Progenitor cell of endocrine pancreas (in vitro differentiated cells): ENCODE measurements at places on chromosomes 4 and X. TPM values are rescaled to one million over a fixed set of nuclear protein-coding genes. Genes with fewer than 3 reads are reported as not detected.
A peak's percentile ranks its signal among the peaks of the same experiment; 100 is the strongest.

Gene CYP2U1
- total RNA-seq: 5.2 and 6.1 TPM in 2 replicates

Gene RBM47
- 64.3 and 64.8 TPM in 2 replicates for total RNA-seq

Gene ADAMTS3
- total RNA-seq: 0.89 and 1.2 TPM in 2 replicates

GRCh38 chrX:87727620-87728019, 210.0 kb downstream of the KLHL4 start:
- no peaks in the 10 kb centered on the region for H3K4me1 ChIP-seq
- H3K27ac ChIP-seq: no peak overlapping the region
- H3K36me3 ChIP-seq: no peaks in the 10 kb centered on the region
- DNase-seq: no peak
- no peak overlapping the region for H3K4me3 ChIP-seq
- H3K27me3 ChIP-seq: no peaks in the 10 kb centered on the region

- H3K4me3 ChIP-seq: no peak overlapping the region
- H3K27me3 ChIP-seq: peaks cover 11% of the 10 kb centered on the region
- no peaks in the 10 kb centered on the region for H3K36me3 ChIP-seq
- H3K27ac ChIP-seq: no peak overlapping the region
- H3K4me1 ChIP-seq: peaks cover 10% of the 10 kb centered on the region
Measured at GRCh38 chr4:24934311-24934710, 21.5 kb upstream of the CCDC149 start.

DNA sequence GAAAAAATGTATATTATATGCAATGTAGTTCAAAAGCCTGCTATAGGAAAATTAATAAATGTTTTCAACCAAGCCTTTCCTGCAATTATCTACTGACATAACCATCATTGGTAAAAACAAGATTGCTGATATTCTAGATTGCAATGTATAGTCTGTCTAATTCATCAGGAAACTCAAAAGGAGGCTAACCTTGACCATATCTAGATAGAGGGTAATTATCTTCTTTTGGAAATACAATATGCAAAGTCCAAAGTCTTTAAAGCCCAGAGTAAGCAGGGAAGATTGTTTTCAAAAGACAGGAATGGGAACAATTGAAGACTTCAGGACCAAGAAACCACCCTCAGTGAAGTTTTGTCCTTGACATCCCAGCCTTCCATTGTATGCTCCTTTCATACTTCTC, 123.1 kb upstream of the GLRA2 start:
- no peak for DNase-seq
- no peaks in the 10 kb centered on the region for H3K27me3 ChIP-seq
- no peaks in the 10 kb centered on the region for H3K4me1 ChIP-seq
- no peak overlapping the region for H3K4me3 ChIP-seq
- no peaks in the 10 kb centered on the region for H3K36me3 ChIP-seq

DNA sequence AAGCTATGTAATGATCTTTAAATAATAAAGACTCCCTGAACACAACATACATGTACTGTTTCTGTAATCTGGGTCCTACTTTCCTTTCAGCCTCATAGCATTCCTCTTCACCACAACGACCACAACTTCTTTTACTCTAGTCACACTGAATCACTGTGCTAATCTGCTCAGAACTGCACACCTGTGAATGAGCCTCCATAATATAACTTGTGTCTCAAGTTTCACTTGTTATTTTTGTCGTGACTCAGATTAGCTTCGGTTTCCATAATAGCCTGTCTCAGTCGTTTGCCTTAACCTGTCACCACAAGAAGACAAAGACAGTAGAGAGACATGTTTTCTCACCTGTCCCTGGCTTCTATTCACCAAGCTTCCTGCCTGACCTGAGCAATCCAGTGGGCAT, 61.8 kb downstream of the MAGED1 start:
- no peak overlapping the region for H3K4me3 ChIP-seq
- H3K4me1 ChIP-seq: peaks cover 7% of the 10 kb centered on the region
- no peak overlapping the region for H3K27ac ChIP-seq
- DNase-seq: no peak
- no peaks in the 10 kb centered on the region for H3K36me3 ChIP-seq
- H3K27me3 ChIP-seq: no peaks in the 10 kb centered on the region

- H3K36me3 ChIP-seq: no peaks in the 10 kb centered on the region
- peaks cover 9% of the 10 kb centered on the region for H3K4me1 ChIP-seq
- peaks cover 21% of the 10 kb centered on the region for H3K27me3 ChIP-seq
- H3K4me3 ChIP-seq: no peak overlapping the region
- no peak for DNase-seq
Measured at GRCh38 chr4:5037553-5038551, 13.4 kb upstream of the STK32B start.

- DNase-seq: no peak
- H3K4me1 ChIP-seq: no peaks in the 10 kb centered on the region
- H3K27ac ChIP-seq: no peak overlapping the region
- no peaks in the 10 kb centered on the region for H3K27me3 ChIP-seq
- no peaks in the 10 kb centered on the region for H3K36me3 ChIP-seq
Measured at GRCh38 chr4:147003956-147004809, 58.5 kb upstream of the TTC29 start.

DNA sequence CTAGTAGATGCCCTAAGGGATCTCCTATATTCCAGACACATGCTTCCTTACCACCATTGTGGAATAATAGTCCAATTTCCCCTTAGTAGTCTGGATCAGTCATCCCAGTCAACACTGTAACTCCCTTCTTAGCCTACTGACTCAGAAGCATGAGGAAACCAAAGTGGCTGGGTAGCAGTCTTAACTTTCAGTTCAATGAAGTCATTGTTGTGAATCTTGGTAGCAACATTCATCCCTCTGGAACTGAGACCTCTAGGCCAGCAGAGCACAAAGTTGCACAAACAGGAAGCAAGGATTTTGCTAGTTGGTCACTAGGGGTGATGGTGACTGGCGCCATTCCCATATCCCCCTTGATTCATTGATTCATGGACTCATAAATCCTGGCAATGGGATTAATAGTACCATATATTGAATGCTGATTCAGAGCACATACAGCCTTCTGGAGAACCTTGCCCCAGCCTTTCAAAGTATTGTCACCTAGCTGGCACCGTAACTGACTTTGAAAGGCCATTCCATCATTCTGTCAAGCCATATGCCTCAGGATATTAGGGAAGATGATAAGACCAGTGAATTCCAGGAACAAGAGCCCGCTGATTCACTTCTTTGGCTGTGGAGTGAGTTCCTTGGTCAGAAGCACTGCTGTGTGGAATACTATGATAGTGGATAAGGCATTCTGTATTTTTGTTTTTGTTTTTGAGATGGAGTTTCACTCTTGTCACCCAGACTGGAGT, 19.7 kb upstream of the GPAT3 start:
- H3K4me3 ChIP-seq: no peak overlapping the region
- H3K27ac ChIP-seq: no peak overlapping the region
- DNase-seq: no peak
- H3K4me1 ChIP-seq: no peaks in the 10 kb centered on the region
- H3K36me3 ChIP-seq: no peaks in the 10 kb centered on the region

GRCh38 chr4:109978704-109979454, 66.2 kb downstream of the EGF start:
- H3K4me1 ChIP-seq: peaks cover 15% of the 10 kb centered on the region
- no peaks in the 10 kb centered on the region for H3K27me3 ChIP-seq
- H3K36me3 ChIP-seq: no peaks in the 10 kb centered on the region
- H3K27ac ChIP-seq: peak overlapping the region; percentile 25
- H3K4me3 ChIP-seq: no peak overlapping the region
